ENCODE measurements at places on chromosomes 12 and 14. TPM values are rescaled to one million over a fixed set of nuclear protein-coding genes. Genes with fewer than 3 reads are reported as not detected.

Gene OR4K2
- not detected for polyA plus RNA-seq

Gene POP5
- 129 TPM for polyA plus RNA-seq

Gene TPPP2
- polyA plus RNA-seq: not detected

Gene LBHD2
- polyA plus RNA-seq: not detected

Gene AEBP2
- polyA plus RNA-seq: 17.2 TPM

Gene TC2N
- polyA plus RNA-seq: not detected

Gene SLC25A21
- not detected for polyA plus RNA-seq

Gene FAM222A
- 4.2 TPM for polyA plus RNA-seq

Gene PRIM1
- polyA plus RNA-seq: 10.9 TPM

Gene KCNH3
- 3.2 TPM for polyA plus RNA-seq

Data from SK-N-SH (cell line).